ENCODE measurements at places on chromosomes 12 and 14.

- DNase-seq: no peak
Observed at GRCh38 chr12:26493656-26494055, 298.3 kb downstream of the SSPN start.

DNA sequence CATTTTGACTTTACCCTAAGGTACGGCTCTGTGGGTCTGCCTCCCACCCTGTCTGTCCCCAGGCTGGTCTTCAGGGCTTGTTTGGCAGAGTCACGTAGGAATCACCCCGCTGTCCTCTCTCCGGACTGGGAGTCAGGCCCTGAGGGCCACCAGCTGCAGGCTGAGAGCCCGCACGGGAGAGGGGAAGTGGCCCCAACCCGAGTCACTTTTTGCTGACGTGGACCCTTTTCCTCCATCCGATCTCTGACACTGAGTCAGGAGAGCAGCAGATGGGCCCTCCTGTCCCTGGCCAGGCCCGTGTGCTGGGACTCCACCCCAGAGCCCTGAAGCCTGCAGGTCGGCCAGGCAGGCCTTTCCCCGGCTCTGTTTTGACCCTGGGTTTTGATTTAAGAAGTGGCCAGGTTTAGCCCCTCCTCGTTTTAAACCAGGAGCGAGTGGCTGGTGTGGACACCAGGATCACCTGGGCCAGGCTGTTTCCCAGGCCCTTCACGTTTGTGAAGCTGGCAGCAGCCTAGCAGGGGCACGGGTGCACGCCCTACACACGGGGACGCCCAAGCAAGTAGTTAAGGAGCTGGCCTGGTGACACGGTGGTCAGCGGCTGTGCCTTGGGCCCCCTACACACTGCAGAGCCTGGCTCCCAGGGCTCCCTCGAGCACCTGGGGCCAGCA lies 12.5 kb upstream of the TEX22 start:
- no peak for DNase-seq

DNA sequence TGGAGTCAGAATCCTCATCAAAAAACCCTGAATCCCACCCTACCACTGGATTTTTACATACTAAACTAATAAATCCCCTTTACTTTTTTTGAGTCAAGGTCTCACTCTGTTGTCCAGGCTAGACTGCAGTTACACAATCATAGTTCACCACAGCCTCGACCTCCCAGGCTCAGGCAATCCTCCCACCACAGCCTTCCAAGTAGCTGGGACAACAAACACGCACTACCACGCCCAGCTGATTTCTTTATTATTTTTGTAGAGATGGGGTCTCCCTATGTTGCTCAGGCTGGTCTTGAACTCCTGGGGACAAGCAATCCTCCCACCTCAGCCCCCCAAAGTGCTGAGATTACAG lies 24.3 kb downstream of the SPTSSA start:
- no peak for DNase-seq

GRCh38 chr12:2013086-2013485 lies 8.8 kb upstream of the DCP1B start:
- no peak for DNase-seq

DNA sequence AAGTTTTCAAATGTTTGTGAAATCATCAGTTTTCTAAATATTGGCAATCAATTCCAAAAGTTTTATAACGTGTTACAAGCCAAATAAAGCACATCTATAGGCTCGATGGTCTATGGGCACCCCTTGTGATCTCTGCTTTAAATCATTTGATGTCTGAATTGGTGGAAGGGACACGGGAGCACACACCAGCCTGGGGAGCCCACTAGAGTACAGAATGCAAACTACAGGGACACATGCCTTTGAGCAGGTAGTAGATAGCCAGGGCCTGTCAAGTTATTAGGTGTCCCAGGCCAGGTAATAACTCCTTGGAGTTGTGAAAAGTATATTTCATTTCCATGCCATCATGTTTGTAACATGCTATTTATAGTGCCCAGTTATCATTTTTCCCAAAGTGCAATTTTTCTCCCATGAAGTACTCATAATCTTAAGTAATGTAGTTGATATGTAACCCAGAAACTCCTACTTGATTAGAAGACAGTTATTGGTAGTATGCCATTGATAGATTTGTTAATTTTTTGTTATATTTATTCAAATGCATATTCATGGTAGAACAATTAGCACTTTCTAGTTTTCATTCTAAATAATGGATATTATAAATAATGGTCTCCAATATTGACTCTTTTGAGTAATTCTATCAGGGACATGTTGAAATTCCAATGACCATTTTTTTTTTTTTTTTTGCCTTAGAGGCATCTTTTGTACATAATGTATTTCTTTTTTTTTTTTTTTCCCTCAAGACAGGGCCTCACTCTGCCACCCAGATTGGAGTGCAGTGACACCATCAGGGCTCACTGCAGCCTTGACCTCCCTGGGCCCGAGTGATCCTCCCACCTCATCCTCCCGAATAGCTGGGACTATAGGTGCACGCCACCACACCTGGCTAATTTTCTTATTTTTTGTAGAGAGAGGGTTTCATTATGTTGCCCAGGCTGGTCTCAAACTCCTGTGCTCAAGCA lies 96.9 kb upstream of the FGD4 start:
- no peak for DNase-seq

GRCh38 chr14:23414254-23414653 lies 6.2 kb upstream of the MYH6 start:
- no peak for DNase-seq

- no peak for DNase-seq
Observed at GRCh38 chr14:65434216-65434850, 21.8 kb downstream of the FUT8 start.

- DNase-seq: no peak
Observed at GRCh38 chr14:89131004-89131750, 285.9 kb downstream of the FOXN3 start.

DNA sequence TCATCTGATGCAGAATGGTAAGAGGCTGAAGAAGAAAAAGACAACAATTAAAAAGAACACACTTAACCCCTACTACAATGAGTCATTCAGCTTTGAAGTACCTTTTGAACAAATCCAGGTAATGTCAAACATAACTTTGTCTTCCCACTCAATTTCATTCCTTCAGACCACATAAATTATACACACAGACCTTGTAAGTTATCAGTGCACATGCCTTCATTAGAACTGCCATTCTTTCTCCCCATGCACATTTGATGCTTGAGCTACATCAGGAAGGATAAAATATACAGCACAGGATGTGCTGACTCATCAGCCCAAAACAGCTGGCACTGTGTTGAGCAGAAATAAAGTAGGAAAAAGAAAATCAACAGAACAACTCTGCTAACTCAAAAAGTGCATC lies 246.7 kb downstream of the PAWR start:
- no peak for DNase-seq

DNA sequence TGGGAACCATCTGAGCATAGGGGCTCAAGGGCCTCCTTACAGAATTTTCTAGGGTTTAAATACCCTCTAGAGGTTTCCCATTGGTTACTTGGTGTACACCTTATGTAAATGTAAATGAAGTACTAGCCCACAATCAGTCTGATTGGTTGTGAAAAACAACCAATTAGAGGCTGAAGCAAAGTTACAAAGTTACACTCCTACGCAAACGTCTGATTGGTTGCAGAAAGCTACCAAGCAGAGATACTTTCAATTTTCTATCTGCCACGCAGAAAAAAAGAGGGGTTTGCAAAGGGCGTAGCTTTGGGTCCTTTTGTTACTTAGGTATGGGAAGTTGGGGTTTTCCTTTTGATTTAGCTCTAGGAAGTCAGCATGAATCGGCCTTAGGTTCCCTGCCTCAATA lies 1.8 kb upstream of the TMEM19 start:
- DNase-seq: no peak

- DNase-seq: no peak
Observed at GRCh38 chr12:92362785-92363184, 217.1 kb upstream of the BTG1 start.

DNA sequence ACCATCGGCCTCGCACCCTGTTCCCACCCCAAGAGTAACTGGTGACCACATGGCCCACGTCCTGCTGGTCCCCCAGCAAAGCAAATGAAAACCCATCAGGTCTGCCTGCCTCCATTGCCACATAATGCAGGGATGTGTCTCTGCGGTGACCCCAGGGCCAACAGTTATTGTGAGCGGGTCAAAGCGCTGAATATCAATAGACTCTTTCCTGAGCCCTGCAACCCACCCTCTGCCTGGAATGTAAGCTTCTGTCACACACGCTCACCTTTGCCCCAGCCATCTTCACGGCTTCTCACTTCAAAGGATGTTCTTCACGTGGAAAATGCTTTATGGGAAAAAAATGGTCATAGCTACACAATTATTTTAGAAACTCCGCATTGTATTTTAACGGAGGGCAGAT lies 63.9 kb downstream of the FZD10 start:
- DNase-seq: no peak

- no peak for DNase-seq
Observed at GRCh38 chr14:38212111-38212510, 4.4 kb downstream of the SSTR1 start.

DNA sequence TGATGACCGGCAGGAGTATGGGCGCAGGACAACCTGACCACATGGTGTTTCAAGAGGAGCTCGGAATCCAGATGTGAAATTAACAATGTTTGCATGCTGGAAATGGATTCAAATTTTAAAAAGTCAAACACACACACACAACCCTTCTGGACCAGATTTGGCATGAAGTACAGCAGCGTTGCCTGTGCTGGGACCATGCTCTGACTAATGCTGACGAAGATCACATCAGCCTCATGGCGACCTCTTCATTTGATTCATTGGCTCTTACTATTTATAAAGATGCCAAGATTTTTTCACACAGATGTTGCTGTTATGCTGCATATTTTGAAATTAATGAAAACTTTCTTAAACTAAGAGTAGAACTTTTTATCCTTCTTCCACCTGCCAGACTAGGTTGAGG lies 926.6 kb upstream of the TMEM132C start:
- no peak for DNase-seq

- DNase-seq: no peak
Observed at GRCh38 chr12:56935752-56936151, 1.5 kb upstream of the SDR9C7 start.

DNA sequence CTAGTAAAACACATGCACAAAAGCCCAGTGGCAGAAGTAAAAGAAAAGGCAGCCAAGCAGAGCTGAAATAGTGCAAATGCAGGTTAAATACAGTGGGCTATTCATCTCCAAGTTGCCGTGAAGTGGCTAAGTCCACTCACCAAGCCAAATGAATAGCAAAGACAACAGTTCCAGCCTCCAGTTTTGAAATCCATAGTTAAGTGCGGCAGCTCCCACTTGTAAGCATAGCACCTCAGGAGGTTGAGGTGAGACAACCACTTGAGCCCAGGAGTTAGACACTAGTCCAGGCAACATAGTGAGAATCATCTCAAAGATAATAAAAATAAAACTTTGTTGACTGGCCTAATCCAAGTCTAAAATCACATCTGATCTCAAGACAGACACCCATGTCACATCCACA lies 9.8 kb upstream of the PHLDA1 start:
- DNase-seq: no peak

DNA sequence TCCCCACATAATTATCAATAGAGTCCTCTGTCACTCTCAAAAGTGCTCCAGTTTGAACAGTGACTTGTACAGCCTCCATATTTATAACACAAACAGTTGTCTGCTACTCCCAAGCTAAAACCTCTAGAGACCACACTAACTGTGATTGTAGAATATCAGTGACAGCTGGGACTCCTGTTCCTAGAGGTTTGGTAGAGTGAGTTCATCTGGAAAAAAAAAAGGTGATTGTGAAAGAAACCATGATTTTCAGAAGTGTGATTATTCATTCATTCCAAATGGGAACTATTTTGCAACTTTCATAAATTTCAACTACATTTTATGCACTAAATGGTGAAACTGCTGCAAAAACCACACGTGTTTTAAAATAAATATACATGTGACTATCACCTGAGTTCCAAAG lies 128.0 kb upstream of the PLXNC1 start:
- DNase-seq: no peak

- DNase-seq: no peak
Observed at GRCh38 chr12:1510056-1510812, 84.1 kb downstream of the FBXL14 start.

DNA sequence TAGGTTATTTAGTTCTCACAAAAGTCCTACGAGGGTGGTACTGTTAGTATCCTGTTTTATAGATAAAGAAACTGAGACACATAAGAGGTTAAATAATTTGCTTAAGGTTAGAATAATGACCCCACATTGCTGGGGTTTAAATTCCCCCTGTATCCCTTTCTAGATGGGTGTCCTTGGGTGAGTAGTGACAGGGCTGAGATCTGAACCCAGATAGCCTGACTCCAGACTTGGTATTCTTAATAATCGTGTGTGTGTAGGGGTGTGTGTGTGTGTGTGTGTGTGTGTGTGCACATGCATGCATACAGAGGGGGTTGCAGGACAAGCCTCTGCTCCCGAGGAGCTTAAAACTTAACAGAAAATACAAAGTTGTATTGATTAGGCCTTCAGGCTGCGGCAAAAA lies 96.7 kb upstream of the PSMC1 start:
- no peak for DNase-seq

DNA sequence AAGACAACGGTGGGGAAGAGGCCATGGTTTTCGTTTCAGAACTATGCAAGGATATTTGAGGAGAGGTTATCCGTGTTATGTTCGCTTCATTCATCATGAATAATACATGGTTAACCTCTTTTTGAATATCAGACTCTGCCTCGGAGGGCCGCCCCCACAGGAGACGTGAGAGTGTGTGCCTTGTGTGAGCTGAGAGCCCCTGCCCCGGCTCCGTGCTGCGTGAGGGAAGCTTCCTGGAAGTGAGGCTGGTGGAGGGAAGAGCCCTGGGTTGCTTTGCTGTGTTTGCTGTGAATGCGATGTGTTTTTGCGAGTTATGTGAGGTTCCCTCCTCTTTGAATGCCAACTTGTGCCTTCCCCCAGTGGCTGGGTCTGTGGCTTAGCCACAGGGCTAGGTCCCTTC lies 146.0 kb upstream of the RTL1 start:
- DNase-seq: no peak

- DNase-seq: no peak
Observed at GRCh38 chr14:81818271-81818670, 284.6 kb upstream of the SEL1L start.

All from effector memory CD8-positive, alpha-beta T cell (primary cell).